Activated naive CD8-positive, alpha-beta T cell treated with anti-CD3 and anti-CD28 coated beads, Interleukin-2, amount 50 U/mL, for 16 hours (primary cell): ENCODE measurements at places on chromosomes 1 and 21.

GRCh38 chr1:37055631-37056030 is 21.3 kb upstream of the GRIK3 start:
- no peak for DNase-seq

DNA sequence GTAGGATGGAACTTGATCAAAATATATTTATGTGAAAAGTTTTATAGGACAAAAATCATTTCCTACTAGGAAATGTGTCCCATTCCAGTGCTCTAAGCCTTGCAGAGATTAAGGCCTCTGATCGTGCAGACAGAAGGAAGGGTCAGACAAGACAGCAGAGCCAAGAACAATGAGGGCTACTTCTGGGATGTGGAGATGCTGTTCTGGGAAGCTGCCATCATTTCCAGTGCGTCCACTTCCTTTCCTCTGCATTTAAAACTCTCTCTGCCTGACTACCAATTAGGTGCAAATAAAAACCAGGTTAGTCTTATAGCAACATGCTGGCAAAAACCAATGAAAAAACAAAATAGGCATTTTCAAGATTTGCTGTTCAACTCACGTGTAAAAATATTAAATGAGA is 36.1 kb downstream of the BEND5 start:
- no peak for DNase-seq

- DNase-seq: no peak
Measured at GRCh38 chr1:17097787-17098186, 21.5 kb downstream of the PADI2 start.

- no peak for DNase-seq
Measured at GRCh38 chr1:223337174-223337869, 26.7 kb downstream of the SUSD4 start.

GRCh38 chr1:162144853-162145252 is 75.4 kb downstream of the NOS1AP start:
- no peak for DNase-seq

DNA sequence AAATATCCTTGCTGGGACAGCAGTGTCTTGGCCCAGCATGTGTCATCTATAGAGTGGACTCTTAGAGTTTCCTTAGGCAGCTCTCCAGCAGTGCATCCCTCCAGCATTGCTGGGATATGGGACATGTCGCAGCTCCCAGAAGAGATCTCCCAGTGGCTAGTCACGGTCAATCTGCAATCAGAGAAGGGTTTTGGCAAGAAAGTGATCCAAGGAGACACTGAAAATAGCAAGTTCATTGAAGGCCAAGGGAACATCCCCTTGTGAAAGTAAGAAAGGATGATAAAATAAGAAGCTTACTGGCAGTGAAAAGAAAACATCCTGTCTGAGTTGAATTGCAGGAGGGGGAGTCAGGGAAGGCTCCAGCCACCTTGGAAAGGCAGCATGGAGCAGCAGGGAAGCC is 19.3 kb upstream of the NPL start:
- DNase-seq: no peak

GRCh38 chr1:62325081-62325480 is 5.8 kb upstream of the KANK4 start:
- no peak for DNase-seq

GRCh38 chr1:117632269-117633067 is 26.6 kb downstream of the TENT5C start:
- DNase-seq: no peak
